ENCODE measurements at places on chromosomes 4 and X.
A peak's percentile ranks its signal among the peaks of the same experiment; 100 is the strongest.

- no peak for ATAC-seq
Measured at GRCh38 chr4:88240297-88240714, 44.1 kb downstream of the PPM1K start.

- peak; percentile 12 for ATAC-seq
Measured at GRCh38 chrX:526295-527224, 104.0 kb upstream of the SHOX start.

GRCh38 chr4:150155391-150155790 is 77.1 kb downstream of the DCLK2 start:
- no peak for ATAC-seq

- ATAC-seq = no peak
Measured at GRCh38 chr4:33189169-33189568, 2469.0 kb downstream of the PCDH7 start.

DNA sequence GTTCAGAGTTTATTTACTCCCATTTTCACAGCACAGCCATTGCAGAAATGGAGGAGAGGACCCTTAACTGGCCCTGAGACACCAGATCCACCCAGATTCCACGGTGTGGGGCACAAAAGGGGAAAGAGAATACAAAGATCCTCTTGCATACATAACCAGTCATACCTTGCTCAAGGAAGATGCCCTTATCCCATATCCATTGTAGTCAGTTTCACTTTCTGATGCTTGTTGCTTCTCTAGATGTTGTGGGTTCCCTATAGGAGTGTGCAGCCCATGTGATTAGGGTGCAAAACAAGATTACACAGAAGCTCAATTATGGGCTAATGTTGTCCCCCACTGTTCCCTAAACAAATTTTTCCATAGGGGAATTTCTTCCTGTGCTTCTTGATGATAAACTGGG is 1309.0 kb upstream of the PABPC4L start:
- no peak for ATAC-seq

- ATAC-seq = no peak
Measured at GRCh38 chr4:127080141-127080540, 552.6 kb upstream of the INTU start.

GRCh38 chr4:5709207-5709575 is 832 bp upstream of the EVC2 start:
- ATAC-seq = no peak

- ATAC-seq = no peak
Measured at GRCh38 chr4:823761-824460, 2.0 kb downstream of the CPLX1 start.

DNA sequence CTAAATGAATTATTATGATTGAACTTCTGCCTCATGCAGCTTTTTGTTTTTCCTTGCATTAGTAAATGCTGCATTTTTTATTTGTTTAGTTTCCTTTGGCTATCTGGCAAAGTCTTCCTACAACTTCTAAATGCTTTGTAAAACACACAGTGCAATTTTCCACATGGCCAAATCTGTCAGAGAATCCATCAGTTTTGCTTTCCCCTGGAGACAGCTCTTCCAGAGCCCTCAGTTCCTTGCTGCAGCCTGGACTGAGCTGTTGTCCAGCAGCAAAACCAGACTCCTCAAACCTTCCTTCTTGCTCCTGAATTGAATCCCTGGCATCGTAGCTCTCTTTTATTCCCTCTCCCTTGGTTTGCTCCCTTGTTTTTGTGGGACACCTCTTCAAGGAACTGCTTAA is 42.6 kb downstream of the MED28 start:
- ATAC-seq = no peak

DNA sequence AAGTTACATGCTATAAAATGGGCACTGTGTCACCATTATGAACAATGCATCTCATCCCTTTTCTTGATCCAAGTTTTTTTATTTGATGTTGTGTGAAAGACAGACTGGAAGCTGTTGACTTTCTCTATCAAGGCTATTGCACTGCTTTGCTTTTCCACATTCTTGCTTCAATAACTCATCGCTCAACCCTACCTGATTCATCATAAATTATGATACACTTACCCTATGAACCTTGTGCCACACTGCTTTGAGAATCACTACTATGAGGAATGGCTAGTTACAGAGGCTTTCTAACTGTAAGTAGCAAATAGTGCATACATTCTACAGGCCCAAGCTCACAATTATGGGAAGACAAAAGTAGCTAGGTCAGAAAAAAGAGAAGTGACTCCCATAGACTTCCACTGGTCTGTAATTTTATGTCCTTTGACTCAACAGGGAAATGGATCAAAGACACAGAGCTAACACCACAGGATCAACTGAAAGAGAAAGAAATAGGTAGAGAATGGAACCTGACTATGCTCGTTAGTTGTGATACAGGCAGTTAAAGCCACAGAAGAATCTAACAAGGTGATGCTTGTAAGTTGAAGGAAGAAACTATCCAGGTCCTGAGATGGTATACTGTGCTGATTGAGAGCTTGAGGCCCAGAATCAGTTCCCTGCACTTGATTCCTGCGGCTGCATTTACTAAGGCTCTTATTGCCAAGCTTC is 163.5 kb downstream of the PPP3CA start:
- no peak for ATAC-seq

DNA sequence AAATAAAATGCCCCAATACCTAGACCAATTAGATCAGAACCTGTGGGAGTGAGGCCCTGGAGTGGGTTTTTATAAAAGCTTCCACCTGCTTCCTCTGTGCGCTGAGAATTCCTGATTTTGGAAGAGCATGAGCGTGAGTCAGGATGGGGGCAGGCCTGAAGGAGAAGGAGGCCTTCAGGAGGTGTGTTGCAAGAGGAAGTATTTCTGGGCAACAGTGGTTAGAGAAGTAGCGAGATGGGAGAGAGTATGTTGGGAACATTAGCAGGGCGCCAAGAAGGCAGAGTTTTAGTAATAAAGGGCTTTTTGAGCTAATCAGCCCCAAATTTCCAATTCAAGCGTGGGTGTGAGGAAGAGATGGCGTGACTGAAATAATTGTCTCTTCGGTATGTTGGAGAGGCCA is 349.8 kb downstream of the UNC5C start:
- no peak for ATAC-seq

- no peak for ATAC-seq
Measured at GRCh38 chr4:15006416-15007024, 4.2 kb downstream of the CPEB2 start.

- ATAC-seq = no peak
Measured at GRCh38 chr4:152578670-152579069, 42.8 kb upstream of the FBXW7 start.

- ATAC-seq = no peak
Measured at GRCh38 chr4:25882226-25882625, 19.4 kb upstream of the SEL1L3 start.

DNA sequence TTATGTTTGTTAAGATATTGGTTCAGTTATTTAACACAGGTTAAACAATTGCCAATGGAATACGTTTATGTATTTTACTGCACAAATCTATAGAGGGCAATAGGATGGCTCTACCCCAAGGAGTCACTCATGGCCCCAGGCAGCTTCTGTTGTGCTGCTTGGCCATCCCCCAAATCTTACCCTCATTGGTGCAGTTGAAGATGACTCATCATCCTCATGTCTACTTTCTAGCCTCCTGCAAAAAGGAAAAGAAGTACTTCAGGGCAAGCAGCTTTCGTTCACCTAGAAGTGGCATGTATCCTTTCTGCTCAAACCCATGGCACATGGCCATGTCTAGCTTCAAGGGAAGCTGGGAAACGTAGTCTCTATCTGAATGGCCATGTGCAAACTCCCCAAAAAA is 14.2 kb downstream of the PHOX2B start:
- no peak for ATAC-seq

- ATAC-seq = no peak
Measured at GRCh38 chr4:14952352-14952751, 49.9 kb upstream of the CPEB2 start.

DNA sequence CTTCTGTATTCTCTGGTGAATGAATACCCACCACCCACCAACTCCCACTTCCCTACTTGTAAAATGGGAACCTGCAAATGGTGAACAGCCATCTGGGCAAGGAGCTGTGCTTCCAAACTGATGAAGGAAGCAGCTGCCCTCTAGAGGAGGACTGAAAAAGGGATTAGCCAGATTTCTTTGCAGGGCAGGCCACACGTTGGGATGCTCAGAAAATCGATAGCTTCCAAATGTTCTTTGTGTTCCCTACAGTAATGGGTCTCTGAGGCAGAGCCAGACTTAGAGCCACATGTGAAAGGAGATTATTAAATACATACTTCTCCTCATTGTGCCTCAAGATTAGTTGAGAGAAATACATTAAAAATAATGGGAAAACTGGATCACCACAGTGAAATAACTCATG is 39.3 kb upstream of the LPAR4 start:
- ATAC-seq = no peak

- no peak for ATAC-seq
Measured at GRCh38 chr4:124804584-124804983, 92.1 kb upstream of the ANKRD50 start.

DNA sequence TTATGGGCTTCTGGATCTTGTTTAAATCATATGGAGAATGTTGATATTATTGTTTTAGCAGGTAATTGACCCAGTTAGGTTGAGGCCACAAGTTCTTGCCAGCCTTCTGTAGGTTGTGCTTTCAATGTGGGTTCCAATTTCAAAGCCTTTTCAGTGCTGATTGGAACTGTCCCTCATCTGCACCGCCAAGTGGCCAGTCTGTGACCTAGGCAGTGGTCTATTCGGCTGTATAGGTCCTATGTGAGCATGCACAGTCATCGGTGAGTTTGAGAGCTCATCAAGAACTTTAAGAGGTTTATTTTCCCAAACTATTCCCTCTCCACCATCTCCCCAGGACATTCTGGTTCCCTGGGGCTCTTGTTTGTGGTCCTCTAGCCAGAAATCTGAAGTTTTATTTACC is 35.7 kb downstream of the DDX53 start:
- no peak for ATAC-seq

GRCh38 chrX:139881572-139881971 is 51.3 kb downstream of the ATP11C start:
- no peak for ATAC-seq

DNA sequence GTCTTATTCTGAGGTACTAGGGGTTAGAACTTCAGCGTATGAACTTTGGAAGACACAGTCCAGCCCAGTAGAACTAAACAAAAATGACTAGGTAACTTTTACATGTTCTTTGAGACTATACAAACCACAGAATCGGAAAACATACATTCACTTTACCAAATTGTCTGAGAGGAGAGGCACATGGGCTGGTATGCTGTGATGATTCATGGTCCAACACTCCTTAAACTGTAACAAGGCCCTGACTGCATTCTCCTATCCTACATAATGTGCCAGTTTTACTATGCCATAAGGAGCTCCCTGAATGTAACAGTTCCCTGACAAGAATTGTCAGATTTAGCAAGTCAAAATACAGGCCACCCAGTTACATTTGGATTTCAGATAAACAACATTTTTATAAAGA is 640.0 kb downstream of the RAB28 start:
- no peak for ATAC-seq

DNA sequence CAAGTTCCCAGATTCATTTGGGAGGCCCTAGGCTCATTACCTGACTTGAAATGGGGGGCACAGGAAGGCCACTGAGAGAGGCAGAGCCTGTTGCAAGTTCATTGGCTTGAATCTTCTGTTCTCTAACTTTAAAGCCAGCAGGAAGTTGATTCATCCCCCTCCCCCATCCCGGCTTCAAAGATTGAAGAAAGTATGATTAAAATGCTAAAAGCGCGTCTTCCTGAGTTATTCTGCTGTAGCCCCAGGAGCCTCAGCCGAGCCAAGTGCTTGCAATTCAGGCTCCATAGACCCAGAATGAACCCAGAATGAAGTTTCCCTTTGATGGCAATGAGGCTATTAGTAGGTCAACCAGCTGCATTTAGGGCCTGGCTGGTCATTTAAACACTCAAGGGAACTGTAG is 14.7 kb downstream of the CHST7 start:
- no peak for ATAC-seq

GRCh38 chr4:10006601-10007435 is 14.5 kb downstream of the SLC2A9 start:
- ATAC-seq = no peak

DNA sequence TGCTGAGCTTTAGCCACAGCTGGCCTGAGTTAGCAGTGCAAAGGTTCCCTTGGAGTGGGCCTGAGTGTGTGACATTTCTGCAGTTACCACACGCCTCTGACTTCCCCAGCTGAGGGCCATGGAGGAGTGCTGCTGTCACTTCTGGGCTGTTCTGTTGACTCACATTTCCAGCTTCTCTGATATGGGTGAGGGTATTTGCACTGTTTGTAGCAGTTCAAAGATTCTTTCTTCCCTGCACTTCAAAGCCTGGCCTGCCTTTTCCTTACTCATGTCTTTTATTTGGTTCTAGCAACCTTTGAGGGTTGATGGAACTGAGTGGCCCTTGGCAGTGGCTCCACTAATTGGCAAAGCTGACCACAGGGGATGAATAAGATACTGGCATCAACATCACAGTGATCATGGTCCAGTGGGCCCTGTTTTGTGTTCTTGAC is 26.4 kb upstream of the SCML1 start:
- no peak for ATAC-seq

DNA sequence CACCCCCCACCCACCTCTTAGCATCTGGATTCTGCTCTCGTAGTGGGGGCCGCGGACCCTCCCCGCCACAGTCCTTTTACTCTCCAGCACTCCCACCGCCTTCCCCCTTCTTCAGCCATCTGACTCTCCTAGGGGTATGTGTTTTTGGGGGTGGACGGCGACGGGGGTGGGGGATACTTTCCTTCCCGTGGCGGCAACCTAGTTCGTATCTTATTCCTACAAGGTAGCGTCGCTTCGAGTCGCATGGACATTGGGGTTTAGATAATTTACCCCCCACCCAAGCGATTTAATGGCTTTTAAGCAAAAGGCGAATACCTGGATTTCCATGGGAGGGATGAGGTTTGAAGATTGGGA is 1.3 kb upstream of the BCORL1 start:
- ATAC-seq = no peak

DNA sequence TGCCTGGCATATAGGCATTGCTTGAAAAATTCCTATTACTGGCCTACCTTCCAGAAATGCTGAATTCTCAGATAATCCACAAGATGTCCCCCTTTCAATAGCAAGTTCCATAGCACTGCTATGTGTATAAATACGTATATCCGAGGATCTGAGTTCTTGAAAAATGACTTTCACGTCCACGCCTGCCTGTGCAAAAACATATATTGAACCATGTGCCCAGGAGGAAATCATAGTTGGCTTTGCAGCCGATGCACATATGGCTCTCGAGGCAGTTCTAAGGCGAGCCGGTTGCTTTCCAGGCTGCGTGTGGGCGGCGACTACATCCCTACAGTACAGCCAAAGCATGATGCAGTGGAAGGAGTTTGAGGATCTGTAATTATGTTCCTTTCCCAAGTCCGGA is 55.4 kb upstream of the ESX1 start:
- peak; percentile 63 for ATAC-seq

DNA sequence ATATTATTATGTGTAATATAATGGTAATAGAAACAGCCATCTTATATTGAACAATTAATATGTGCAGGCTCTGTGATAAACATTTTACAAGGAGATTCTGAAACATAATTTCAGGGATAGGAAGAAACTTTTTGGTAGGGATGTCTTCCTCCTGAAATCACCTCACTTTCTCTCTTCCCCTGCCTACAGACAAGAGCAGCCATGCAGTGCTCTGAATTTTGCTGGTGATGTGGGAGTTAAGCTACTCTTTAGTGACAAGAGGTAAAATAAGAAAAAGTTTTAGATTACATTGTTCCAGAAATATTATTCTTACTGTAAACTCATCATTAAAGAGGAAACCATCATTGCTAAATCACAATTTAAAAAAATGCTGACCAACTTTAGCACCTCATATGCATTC is 36.1 kb downstream of the LARP7 start:
- ATAC-seq = no peak

GRCh38 chr4:37421614-37422013 is 177.1 kb downstream of the NWD2 start:
- ATAC-seq = no peak
